ENCODE measurements at places on chromosomes 1 and 21.
A peak's percentile ranks its signal among the peaks of the same experiment; 100 is the strongest.

DNA sequence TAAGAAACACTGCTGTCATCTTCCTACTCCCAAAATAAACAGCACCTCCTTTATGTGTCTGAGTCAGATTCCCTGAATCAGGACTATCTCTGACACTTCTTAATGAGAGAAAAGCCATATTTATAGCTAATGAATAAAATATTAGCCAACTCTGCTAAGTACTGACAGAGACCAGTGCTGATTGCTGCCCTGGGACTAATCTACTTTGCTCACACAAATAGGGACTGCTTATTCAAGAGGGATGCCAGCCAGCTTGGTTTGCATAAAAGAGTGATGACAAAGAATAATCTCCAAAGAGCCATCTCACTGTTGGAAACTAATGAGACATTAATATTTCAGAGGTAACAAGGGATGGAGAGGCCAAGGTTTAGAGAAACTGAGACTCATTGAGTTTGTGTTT lies 36.4 kb downstream of the FYB2 start:
- DNase-seq, result no peak

- DNase-seq, result no peak
Observed at GRCh38 chr1:147472966-147473732, 68.2 kb upstream of the BCL9 start.

GRCh38 chr1:11211925-11212587 lies 22.9 kb downstream of the ANGPTL7 start:
- DNase-seq, result no peak

- DNase-seq, result no peak
Observed at GRCh38 chr1:221246628-221247415, 367.6 kb downstream of the HLX start.

DNA sequence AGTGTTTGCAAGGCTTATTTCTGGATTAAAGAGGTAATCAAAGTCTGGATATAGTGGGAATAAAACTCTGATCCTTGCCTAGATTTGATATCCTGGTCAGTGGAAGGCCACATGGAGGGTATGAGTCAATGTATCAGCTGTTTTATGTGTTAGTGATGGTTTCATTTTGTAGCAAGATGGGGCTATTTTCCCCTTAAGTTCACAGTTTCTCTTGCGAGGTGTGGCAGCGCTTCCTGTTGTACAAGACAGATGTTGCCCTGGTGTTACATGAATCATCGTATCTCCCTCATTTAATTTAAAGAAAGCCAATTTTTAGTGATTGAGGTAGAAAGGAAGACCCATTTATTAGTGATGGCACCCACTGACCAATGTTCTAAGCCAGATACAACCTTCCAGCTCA lies 220.2 kb downstream of the DUSP10 start:
- no peak for DNase-seq

DNA sequence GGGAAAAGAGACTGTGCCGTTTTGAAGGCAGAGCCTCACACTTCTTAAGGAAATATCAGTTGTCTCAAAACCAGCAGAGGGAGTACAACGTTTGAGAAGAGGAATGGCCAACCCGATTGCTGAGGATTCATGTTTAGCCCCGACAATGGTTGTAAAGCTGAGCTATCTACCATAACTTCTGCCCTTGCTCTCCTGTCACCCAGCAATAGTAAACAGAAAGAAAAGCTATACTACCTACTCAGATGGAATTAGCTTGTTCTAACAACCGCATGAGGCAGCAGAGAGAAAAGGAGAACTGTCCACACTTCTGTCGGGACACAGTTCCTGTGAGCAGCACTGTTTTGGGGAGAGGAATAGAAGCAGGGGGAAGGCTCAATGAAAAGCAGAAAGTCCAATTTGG lies 91.2 kb downstream of the SLC45A1 start:
- no peak for DNase-seq

GRCh38 chr1:206666954-206667665 lies 17.6 kb upstream of the MAPKAPK2 start:
- DNase-seq, result no peak

DNA sequence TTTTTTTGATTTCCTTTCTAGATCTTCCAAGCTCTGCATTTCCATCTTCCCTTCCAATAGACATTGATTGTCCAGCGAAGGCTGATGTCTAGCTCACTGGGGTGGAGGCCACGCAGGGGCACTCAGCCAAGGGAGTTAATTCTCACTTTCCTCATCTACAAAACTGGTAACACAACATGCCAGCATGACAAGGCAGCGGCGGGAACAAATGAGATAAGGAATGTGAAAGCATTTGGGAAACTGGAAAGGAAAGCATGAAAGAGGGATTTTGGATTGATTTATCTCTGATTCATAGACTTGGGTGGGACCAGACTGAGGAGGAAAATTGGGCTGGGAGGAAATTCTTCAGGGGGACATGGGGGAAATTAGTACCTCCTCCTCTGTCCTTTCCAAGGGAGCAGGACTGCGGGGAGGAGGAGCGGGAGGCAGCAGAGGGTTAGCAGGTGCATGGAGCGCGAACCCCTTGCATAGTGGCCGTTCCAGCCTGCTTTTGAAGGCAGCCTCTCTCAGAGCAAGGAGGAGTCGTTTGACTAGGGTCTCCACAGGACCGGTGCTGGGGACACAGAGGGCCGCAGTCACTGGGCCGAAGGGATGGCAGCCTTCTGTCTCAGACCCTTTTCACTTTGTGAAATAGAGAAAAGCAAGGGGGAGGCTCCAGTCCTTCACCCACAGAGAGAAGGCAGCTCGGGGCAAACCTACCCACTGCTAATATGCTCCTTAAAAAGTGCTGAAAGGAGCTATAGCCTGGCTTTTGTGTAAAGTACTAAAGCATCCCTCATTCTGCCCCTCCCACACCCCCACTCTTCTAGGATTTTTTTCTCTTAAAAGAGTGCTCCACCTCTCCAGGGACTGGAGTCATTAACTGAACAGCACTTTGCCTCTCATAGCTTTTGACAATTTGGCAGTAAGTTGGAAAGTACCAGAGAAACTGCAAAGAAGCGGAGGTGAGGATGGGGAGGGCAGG lies 89.2 kb downstream of the PLXNA2 start:
- no peak for DNase-seq

DNA sequence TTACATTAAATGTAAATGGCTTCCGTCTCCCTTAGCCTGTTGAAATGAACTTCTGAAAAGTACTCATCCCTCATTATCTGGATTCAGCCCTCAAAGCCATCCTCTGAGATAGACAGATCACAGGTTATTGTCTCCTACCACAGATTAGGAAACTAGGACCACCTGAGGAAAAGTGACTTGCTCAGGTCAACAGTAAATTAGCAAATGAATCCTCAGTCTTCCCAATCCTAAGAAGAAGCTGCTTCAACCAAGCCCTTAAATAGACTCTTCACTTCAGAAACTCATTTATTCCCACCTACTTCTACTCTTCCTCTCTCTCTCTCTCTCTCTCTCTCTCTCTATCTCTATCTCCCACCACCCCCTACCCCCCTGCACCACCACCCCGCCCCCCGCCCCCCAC lies 152.3 kb downstream of the DMRTA2 start:
- DNase-seq, result no peak

GRCh38 chr21:42230178-42230577 lies 11.2 kb downstream of the ABCG1 start:
- DNase-seq, result no peak

- DNase-seq, result no peak
Observed at GRCh38 chr1:183414365-183414764, 3.8 kb downstream of the NMNAT2 start.

DNA sequence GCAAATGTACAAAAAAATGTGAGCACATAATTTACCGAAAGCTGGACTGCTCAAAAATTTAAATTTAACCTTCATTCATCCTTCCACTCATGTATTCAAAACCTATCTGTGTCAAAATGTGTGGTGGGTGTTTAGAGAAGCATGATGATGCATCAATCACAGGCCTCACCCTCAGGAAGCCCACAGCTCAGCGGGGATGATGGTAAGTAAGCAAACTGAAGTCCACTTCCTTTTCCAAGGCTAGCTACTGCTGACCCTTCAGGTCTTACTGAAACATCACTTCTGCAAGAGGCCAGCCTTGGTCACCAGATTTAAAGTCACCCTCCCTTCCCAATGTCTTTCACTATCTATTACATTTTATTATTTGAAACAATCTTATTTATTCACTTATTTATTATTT lies 254.5 kb downstream of the DNM3 start:
- no peak for DNase-seq

DNA sequence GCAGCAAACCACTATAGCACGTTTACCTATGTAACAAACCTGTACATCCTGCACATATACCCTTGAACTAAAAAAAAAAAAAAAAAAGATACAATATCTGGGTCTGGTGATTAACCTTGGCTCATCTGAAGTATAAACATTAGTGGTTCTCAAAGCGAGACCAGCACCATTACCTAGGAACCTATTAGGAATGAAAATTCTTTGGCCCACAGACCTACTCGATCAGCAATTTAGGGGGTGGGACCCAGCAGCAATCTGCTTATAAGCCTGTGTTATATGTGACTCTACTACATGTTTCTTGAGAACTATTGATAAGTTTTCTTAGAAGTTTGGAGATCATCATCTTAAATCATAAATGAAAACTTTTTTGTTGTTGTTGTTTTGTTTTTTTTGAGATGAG lies 9.7 kb upstream of the SPATA1 start:
- DNase-seq, result no peak

- no peak for DNase-seq
Observed at GRCh38 chr1:89125913-89126580, at the start of gene GBP2. GBP2 (minus strand) TSS chr1:89126114; CDS start chr1:89121966, 4,148 bp downstream.

GRCh38 chr1:151888972-151889570 lies 20.2 kb downstream of the THEM4 start:
- DNase-seq, result no peak

- DNase-seq, result no peak
Observed at GRCh38 chr1:198701250-198701649, 62.4 kb downstream of the PTPRC start.

DNA sequence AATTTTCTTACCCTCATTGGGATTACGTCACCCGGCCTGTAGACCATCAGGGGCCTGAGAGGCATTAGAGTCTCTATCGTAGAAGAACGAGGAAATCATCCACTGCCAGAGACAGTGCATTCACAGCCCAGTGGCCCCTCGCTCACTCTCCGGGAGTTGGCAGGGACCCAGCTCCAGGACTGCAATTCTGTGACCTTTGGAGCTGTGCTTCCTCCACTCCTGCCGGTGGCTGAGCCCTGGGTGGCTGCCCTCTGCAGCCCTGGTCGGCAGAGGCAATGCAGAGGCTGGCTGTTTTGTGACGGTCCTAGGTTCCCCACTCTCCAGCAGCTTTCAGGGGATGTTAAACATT lies 12.7 kb downstream of the SLC37A1 start:
- no peak for DNase-seq

DNA sequence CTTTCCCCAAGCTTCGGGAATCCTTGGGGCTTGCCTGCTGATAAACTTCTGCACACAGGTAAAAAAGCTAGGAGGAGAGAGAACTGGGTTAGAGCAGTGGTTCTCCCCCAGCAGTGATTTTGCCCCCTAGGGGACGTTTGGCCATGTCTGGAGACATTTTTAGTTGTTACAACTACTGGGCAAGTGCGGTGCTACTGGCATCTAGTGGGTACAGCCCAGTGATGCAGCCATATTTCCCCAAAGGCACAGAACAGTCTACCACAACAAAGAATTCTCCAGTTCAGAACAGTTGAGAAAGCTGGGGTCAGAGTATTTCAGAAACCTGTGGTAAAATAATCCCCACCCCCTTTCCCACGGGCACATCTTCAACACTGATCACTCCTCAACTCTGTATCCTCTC lies 41.3 kb downstream of the LRRC71 start:
- no peak for DNase-seq

DNA sequence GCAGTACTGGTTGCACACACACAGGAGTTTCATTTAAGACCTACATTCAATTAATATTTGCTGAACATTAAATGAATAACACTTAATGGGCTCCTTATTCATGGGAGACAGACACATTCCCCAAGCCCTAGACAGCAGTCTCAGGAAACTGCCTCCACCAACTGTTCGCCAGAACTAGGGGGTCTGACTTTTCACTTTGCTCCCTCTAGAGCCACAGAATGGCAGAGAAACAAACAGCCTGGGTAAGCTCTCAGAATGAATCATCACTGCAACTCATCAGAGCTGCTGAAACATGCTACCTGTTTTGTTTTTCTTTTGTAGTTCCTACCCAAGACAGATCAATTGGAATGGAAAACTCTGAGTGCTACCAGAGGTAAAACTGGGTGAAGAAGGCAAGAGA lies 31.7 kb downstream of the ELK4 start:
- DNase-seq, result no peak

GRCh38 chr1:45395582-45395981 lies 55.3 kb upstream of the MUTYH start:
- no peak for DNase-seq

DNA sequence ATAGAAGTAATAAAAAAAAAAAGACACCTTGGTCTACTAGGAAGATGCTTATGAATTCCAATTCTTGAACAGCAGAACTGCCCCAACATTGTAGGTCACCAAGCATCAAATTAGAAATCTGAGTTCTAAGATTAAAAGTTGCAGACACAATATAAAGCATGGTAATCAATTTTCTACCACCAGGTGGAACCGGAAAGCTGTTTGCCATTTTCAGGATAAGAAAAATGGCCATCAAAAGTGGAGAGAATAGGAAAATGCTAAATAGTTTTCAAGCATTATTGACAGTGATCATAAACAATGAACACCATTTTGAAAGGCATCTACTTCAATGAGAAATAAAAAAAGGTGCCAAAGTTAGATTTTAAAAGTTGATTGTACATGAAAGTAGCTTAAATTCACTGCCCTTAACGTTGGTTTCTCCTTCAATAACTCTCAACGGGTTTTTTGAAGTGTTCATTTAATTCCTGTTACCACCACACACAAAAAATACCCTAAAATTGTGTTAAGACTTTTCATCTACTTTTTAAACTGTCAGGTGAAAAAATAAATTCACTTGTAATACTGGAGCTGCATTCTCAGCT lies 252.9 kb downstream of the KCNT2 start:
- DNase-seq, result no peak

- no peak for DNase-seq
Observed at GRCh38 chr1:118136187-118136941, 48.7 kb downstream of the SPAG17 start.

DNA sequence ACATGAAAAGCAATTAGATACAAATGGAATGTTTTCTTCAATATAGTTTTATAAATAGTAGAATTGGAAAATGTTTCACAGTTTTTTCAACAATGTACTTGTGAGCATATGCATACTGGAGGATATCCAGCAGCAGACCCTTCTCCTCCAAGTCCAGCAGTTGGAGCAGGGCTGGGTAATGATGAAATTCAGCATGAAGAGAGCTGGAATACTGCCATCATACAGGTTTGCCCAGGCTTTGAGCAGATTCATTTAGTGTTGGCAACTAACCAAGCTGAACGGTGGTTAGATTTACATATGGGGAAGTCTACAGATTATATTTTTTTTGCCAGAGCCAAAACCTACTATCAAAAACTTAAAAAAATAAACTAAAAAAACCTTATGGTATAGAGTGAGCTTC lies 38.3 kb downstream of the WDR3 start:
- peak; percentile 36 for DNase-seq
